GM12864 (cell line): ENCODE measurements at places on chromosomes 5 and 9.

DNA sequence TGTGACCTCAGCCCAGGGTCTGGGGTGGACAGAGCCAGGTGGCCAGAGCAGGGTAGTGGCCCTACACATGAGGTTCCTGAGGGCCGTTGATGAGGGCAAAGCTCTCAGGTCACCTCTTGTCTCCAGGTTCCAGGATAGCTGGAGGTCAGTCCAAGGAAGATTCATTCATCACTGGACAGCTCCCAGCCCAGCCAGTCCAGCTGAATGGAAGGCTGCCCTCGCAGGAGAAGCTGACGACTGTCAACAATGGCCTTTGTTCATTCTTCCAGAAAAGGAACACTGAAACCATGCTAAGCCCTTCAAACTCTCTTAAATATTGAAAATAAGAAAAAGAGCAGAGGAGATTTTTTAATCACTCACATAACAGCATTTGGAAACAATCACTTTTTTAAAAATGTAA is 169.7 kb upstream of the TBCA start:
- no peak for DNase-seq

- no peak for DNase-seq
Observed at GRCh38 chr5:93274291-93274690, 306.7 kb downstream of the NR2F1-AS1 start.

GRCh38 chr9:99038484-99038820 is 66.5 kb upstream of the TGFBR1 start:
- no peak for DNase-seq

DNA sequence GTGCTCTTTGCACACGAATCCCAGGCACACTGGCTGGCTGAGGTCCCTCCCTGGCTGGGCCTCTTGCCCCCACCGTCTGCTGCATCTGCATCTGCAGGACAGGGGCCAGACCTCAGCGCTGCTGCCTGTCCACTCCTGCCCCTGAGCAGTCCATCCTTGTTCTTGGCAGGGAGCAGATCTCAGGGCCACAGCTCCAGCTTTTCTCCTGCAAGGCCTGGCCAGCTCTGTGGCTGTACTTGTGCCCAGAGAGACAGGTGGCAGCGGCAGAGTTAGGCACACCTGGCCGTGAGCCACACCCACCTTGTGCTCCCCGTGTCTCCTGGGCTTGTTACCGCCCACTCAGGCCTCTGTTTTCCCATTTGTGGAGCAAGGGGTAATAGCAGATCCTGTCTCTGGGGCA is 13.9 kb downstream of the NEK6 start:
- no peak for DNase-seq

DNA sequence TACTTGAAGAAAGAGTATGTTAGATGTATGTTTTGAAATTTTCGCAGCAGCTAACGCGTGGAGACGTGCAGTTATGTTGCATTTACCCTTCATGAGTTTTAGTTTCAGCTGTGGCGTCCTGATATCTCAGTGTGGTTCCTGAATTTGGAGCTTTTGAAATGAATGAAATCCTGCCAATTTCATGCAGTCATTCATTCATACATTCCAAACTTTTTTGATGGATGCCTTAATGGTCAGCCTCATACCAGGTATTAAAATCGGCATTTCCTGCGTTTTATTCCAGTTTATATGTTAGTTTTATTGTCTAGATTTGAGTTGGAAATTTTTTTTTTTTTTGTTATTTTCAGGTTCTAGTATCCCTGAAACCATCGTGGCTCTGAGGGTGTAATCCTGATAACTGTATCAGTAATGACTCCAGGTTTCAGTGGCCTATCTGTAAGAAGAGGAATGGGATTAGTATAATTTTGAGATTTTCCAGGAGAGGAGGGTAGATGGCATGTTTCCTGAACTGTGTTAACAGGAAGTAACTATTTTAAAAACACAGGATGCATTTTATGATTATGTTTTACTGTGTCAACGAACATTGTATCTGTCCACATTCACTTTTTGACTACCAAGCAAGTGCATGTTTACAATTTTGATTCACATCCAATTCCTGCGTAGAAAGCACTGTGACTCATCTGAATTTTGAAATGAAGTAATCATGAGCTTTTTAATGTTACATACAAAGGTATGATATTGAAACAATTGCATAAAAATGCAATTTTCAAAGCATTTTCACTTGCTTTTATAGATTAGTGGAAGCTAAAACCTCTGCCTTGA is 1.0 kb downstream of the FOCAD start:
- no peak for DNase-seq
